ENCODE measurements at places on chromosomes 7 and 10.

DNA sequence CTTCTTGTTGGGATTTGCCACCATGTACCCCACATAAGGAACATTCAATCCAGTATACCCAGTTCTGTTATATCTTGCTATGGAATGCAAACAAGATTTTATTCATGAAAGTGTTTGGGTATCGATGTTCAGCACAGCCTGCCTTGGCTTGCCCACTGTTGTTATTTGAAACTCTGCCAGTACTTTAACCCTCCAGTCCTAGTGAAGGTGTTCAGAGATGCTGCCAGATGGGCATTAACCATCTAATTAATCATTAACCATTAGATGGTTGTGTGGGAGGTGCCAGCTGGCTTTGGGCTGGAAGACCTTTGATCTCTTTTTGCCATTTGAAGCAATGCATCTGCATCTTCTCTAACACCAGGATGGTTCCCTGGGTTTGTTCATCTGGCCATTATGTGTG lies 363.0 kb downstream of the SH2D4B start:
- DNase-seq = no peak

GRCh38 chr7:55534916-55535590 lies 37.2 kb downstream of the VOPP1 start:
- no peak for DNase-seq

DNA sequence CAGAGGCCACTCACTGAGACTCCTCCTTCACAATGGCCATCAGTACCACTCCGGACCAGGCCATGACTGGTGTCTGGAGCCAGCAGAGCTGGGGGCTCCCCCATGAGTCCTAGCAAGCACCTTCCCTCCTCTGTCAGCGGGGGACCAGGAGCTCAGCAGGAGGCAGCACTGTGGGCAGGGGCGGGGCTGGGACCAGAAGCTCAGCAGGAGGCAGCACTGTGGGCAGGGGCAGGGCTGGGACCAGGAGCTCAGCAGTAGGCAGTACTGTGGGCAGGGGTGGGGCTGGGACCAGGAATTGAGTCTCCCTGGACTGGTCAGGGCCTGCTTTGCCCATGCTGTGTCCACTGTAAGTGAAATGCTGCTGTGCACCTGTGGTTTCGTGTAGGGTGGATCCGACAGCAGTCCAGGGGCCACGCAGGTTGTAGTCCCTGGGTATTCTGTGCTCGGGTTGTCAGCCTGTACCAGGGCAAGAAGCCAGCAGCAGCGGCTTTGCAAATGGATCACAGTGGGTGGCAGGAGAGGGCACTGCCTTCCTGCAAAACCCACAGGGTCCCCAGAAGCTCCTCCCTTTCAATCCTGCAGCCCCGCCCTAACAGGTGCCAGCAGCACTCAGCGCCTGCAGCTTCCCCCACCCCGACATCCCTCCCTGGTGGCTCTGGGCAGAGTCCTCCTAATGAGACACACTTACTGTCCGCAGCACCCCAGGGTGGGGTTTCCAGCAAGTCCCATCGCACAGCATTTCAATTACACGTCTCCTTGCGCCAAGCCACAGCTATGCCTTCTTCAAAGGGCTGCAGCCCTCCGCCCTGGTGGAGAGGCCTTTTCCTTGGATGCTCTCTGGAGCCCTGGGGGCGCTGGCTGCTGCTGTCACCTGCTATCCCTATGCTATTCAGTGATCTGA lies 220.5 kb downstream of the TCERG1L start:
- no peak for DNase-seq

DNA sequence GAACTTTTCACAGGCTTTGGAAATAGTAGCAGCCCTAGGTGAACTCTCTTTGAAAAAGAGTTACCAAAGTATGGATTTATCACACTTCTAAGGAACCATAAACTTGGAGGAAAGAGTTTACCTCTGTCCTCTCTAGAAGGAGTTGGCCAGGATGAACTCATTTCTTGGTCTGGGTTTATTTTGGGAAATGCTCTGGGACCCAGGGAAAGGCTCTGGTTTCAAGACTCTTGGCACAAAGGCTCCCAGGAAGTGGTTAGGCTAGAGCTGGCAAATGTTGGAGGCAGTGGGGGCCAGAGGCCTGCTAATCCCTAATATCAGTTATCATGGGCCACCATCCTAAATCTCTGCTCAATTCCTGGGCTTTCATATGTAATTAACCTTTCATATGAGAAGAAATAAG lies 36.3 kb upstream of the CDK6 start:
- no peak for DNase-seq

DNA sequence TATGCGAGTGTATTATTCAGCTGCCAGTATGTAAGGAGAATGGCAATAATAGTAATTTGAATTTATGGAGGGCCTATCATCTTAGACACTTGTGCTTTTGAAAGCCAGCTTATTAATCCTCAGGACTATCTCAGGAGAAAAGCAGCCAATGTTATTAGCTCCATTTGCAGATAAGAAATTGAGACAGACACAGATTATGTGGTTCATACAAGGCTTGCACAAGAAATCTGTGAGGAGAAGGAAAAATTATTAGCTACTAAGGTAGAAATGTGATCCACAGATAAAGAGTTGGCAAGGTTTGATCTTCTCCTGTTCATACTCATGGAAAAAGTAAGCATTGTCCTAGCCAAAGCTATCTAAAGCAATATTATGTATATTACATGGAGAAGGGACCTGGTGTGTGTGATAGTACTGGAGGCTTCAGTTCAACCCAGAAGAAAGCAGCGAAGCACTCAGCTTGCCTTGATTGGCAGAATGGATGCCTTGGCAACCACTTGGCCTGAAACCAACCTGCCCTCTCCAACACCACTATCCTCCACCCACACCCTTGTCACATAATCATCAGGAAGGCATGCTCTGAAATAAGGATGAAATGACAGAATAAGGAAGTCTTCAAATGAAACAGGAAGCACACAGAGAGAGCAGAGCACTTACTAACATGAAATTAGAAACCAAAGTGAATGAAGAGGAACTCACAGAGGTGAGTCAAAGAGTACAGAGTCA lies 18.0 kb downstream of the MACC1 start:
- no peak for DNase-seq

DNA sequence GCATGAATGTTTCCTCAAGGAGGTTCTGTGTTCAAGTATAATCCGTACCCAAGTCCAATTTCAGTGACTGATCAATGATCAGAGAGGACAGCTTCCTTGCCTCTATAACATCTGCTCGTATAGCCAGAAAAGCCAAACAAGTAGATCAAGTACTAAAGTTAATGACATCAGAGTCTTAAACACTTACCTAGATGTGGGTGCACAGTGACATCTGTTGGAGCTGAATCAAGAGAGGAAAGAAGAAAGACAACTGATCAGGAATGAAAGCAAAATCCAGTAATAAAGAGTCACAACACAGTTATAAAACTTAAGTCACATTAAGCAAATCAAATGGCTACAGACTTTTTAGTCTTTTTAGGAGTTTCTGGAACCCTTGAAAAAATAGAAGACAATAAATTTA lies 236.5 kb downstream of the RELN start:
- DNase-seq = no peak
